ENCODE measurements at places on chromosomes 1 and 21.
A peak's percentile ranks its signal among the peaks of the same experiment; 100 is the strongest.

GRCh38 chr1:205711105-205712048 is 31.1 kb upstream of the SLC45A3 start:
- DNase-seq = peak; percentile 62

DNA sequence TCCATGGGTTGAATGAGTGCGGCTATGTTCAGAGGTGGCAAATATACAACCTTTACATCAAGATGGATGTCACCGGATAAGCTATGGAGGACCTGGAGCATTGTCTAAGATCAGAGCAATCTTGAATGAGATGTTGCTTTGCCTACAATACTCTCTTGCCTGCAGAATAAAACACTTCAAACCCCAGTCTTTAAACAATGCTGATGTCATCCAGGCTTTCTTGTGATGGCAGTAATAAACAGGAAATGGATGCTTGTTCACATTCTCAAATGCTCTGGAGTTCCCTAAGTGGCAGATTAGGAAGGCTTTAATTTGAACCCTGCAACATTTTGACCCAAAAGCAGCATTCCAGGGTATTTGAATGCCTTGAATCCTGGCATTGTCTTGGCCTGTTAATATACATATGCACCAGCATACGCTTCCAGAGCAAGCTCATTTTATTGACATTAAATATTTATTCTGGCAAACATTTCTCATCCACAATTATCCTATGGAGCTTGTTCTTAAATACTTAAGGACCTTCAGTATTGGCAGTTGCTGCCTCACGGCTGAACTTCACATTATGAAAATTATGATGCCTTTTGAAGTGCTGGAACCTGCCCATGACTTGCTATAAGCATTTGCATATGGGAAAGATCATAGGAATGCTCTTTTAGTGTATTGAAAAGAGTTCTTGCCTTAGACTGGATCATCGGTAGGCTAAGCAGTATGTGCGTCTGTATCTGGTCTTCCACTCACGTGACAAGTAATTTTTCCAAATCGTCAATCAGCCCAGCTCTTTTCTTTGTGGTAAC is 422.7 kb downstream of the SIPA1L2 start:
- no peak for DNase-seq

- DNase-seq = no peak
Observed at GRCh38 chr1:2805801-2806430, 4.4 kb upstream of the TTC34 start.

DNA sequence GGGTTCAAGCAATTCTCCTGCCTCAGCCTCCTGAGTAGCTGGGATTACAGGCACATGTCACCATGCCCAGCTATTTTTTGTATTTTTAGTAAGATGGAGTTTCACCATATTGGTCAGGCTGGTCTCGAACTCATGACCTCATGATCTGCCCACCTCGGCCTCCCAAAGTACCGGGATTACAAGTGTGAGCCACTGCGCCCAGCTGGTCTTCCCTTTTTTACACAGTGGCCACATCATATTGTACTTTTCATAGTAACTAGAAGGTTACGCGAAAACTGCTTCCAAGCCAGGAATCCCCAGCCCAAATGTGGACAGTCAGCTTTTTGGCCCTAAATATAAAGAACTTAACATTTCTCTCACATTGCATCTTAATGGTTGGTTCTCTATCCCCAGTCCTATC is 4.2 kb downstream of the VASH2 start:
- no peak for DNase-seq

DNA sequence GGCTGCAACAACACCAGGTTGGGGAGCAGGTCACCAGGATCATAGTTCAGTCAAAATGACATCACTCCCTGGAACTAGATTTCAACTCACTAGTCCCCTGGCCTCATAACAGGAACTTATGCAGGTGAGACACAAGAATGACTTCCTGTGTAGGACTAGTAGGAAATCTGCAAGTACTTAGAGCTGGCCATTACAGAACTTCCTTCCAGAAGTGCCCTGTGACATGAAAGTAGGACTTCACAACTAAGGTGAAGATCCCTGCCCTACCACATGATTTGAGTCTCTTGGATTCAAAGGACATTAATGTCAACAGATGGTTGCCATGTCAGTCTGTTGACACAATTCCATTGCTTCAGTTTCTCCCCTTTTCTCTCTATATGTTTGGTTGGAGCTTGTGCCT is 223.1 kb downstream of the RPS6KC1 start:
- DNase-seq = no peak
